CD4-positive, alpha-beta T cell treated with Interleukin-4 for 1 hour (primary cell): ENCODE measurements at places on chromosomes 3 and 15.

GRCh38 chr3:64184621-64185020, 40.6 kb downstream of the PRICKLE2 start:
- DNase-seq = no peak

DNA sequence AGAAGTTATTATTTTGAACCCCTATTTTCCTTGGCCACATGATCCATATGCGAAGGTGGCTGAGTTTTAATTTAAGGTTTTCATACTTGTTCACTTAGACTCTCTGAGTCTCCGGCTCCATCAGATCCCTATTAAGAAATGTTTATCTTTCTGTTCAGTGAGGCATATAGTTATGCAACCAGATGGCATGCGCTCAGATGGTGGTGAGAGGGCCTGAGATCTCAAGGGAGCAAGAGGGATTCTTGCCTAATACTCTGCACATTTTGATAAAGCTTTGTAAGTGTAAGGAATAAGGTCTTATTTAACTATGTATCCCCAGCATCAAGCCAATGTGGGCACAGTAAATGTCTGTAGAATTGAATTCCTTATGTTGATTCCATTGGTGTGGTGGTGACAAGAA, 78.9 kb upstream of the DPH6 start:
- DNase-seq = no peak

DNA sequence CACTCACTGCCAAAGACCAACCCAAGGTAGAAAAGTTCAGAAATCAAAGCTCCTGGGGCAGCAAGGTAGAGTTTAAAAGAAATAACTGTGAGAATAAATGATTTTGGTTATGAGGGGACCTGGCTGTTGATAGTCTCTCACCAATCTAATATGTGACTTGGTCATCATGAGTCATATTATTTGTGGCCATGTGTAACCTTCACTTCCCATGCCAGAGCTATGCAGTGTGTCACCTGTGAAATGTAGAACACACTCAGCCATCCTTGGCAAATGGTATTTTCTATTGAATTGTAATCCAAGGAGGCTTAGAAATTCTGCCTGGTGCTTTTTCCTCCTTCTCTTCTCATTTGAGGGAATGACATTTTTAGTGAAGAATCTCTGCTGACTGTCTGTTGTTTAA, 184.2 kb upstream of the STAC start:
- DNase-seq = no peak

GRCh38 chr15:68586274-68586961, 7.6 kb downstream of the CORO2B start:
- no peak for DNase-seq

DNA sequence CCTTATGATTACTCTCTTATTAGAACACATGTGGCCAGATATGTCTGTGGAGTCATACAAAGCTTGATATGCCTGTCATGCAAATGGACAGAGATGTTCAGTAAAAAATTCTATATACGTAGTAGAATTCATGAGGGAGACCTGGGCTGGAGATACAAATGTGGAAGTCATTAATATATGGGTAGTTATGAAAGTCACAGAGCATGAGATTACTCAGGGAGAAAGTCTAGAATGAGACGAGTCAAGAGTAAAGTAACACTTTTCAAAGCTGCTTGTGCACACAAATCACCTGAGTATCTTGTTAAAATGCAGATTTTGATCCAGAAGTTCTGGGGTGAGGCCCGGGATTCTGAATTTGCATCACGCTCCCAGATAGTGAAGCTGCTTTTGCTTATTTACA, 28.4 kb downstream of the OXSM start:
- no peak for DNase-seq

- no peak for DNase-seq
Observed at GRCh38 chr3:157392104-157392503, 44.5 kb upstream of the PTX3 start.

DNA sequence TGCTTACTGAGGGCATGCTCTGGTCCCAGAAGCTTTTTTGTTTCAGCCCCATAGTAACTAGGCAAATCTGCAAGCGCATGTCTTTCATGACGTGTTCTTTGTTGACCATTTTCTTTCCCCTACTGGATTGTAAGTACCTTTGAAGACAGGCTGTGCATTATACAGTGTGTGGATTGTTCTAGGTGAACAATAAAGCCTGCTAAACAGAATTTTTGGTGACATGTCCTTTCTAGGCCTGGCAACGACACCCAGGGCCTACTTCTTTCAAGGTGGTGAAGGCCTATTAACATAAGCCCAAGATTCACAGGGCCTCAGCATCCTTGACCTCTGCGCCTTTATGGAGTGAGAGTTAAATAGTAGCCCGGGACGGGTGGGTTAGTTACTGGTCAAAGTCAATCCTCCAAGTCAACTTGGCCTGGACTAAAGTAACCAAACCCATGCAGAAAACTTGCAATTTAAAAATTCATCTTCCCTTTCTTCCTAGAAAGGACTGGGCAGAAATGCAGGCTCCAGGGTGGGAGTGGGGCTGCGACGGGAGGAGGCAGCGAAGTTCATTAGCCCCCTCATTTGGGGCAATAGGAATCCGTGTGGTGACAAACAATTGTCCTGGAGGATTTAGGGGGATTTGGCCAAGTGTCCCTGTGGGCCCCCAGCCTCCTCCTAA, 37.6 kb upstream of the TRIM71 start:
- no peak for DNase-seq

DNA sequence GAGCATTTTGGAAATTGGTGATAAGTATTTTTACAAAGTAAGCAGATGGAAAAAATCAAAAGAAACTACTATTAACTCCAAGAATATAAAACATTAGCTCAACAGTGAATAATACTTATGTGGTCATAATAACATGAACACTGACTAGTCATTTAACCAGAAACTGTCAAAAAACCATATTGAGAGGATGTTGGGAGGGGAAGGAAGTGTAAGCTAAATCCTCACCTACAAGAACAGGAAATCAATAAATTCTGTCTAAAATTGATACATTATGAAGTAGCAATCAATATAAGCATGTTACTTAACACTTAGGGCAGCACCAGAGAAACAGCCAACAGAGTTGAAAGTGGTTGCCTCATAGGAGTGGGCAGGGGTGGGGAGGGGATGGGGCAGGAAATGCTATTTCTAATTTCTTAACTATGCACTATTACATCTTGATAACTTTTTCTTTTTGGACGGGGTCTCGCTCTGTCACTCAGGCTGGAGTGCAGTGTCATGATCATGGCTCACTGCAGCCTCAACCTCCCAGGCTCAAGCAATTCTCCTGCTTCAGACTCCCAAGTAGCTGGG, 41.7 kb downstream of the CCR3 start:
- DNase-seq = peak; percentile 44

- DNase-seq = no peak
Observed at GRCh38 chr3:74613060-74613459, 1.4 kb downstream of the CNTN3 start.
